ENCODE measurements at places on chromosomes 2 and 18.

GRCh38 chr2:86331384-86331783 is 6.0 kb downstream of the REEP1 start:
- DNase-seq = no peak

DNA sequence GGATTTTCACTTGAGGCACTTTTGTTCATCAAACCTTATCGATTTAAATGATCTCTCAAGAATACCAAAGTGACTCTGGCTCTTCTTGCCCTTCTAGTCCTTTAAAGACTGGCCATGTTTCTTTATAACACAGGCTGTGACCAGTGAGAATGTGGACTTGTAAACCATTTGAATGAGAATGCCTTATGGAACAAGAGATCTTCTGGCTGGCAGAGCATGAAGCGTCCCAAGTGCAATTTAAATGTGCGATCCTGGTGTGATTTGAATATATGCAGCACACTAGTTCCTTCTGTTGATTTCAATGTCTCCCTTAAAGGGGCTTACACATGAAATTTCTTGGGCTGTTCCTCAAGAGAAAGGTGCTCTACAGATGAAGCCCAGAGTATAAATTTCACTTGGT is 262.4 kb upstream of the CCDC68 start:
- no peak for DNase-seq

DNA sequence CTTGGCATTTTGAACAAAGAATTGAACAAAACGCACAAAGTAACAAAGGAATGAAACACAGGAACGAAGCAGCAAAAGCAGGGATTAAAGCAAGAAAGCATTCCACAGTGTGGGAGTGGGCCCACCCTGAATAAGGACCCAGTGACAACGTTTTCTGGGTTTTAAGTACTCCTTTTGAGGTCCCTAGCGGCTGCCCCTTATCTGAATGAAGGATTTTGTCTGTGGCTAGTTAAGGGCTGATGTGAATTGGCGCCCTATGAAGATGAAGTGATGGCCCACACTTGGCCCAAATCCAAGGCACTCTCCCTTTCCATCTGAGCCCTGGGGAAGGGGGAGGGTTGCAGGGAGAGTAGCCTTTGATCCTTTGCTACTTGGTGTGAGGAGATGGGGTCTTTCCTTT is 7.8 kb upstream of the CCDC141 start:
- DNase-seq = no peak

DNA sequence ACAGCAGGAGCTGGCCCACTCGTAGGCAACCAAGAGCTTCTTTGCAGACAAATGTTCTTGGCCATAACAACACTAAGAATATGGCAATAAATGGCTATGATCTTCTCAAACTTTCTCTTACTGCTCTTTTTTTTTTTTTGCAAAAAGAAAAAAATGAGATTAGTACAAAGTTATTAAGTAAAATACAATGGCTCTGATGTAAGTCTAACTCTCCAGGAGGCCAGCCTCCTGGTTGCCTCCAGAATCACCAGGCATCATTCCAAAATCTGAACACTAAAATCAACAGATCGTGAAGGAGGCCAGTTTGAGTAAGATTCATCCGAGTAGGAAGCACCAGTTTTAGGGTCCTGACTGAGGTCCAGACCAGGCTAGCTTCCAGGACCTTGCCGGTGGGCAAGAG is 20.8 kb upstream of the FIGN start:
- no peak for DNase-seq

- DNase-seq = no peak
These were observed 132.1 kb downstream of the SH3RF3 start for GRCh38 chr2:109260886-109261700.

- DNase-seq = peak; percentile 92
These were observed 48.5 kb downstream of the SOCS6 start for GRCh38 chr18:70337139-70337972.

DNA sequence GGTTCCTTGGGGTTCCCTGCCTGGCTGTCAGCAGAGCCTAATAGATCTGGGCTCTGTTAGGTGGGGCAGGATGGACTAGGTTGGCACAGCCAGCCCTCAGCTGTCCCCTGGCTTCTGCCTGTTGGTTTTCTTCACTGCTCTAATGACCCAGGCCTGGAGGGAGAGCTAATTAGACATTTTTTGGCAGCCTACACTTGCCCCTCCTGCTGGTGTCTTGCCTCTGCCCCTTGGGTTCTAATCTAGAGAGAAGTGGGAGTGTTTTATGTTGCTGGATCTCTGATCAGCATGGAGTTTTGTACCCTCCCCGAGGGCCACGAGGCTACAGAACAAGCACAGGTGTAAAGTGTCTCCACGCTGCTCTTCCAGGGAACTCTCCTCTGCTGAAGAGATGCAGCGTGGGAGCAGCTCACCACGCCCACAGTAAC is 199.4 kb upstream of the RASGRP3 start:
- DNase-seq = no peak

- DNase-seq = no peak
These were observed 106.7 kb upstream of the CTDP1 start for GRCh38 chr18:79572848-79573451.

DNA sequence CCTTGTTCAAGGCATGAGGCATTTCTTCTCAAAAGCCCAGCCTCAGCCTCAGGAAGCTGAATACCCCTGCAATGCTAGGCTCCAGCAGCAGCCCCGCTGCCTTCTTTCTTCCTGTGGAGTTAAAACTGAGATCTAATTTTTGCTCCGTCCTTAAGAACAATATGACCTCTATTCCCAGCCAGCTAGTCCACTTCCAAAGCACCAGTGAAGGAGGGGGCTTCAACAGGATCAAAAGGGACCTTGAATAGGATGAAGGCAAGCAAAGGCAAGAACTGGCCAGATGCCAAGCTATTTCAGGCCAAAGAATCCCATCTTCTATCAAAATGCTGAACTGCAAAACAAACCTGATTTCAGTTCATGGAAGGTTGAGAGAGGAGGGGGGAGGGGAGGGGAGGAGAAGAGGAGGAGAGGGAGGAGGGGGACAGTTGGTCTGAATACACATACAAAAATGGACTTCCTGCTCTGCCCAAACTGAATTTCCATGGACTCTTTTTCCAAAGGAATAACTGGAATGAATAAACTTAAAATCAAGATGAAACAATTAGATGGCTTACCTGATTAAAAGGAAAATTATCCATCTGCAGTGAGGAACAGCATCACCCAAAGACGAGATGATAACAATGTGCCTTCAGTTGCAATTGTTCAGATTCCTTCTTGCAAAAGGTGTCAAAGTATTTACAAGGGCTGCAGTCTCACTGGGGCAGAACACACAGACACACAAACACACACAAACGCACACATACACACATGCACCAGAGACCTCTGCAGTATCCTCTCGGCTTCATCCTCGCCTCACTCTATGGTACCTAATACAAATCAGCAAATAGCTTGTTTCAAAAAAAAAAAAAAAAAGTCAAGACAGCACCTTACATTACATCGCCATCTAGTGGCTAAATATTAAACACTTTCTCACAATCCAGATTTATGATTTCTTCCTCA is at the start of gene SCN1A:
TSS of gene SCN1A (minus strand) at position 804 of the 939 bp plus-strand sequence. CDS start 54,399 bp downstream, outside the sequence.
- peak; percentile 26 for DNase-seq

- DNase-seq = no peak
These were observed 14.1 kb upstream of the STK25 start for GRCh38 chr2:241522477-241522876.

- DNase-seq = no peak
These were observed 8.5 kb upstream of the C2orf69 start for GRCh38 chr2:199902486-199903110.

DNA sequence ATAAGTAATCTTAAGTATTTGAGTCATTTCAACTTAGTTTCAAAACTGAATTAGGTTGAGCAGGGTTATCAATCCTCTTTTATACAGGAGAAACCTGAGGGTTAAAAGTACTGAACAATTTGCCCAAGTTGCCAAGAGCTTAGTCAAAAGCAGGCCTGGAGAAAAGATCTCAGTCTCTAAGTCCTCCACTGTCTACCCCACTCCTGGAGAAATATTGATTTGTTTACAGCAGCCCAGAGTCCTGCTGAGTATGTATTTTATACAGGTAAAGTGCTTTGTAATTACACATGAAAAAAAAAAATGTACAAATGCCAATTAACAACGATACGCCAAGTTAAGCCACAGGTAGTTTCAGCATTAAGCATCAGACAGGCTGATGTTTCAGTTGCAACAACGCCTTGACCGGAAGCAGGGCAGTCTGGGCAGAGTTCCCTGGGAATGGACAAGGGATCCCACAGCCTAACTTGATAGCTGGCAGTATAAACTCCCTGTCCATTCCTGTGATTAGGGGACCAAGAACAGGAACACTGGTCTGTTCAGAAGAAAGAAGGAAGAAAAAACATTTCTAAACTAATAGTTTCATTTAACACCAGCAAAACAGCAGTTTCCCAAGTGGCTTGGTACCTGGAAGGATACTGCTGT is 132.9 kb downstream of the MYO5B start:
- DNase-seq = no peak

GRCh38 chr18:7950380-7951136 is 383.4 kb downstream of the PTPRM start:
- DNase-seq = peak; percentile 74

GRCh38 chr18:41576643-41577042 is 378.4 kb upstream of the PIK3C3 start:
- no peak for DNase-seq

DNA sequence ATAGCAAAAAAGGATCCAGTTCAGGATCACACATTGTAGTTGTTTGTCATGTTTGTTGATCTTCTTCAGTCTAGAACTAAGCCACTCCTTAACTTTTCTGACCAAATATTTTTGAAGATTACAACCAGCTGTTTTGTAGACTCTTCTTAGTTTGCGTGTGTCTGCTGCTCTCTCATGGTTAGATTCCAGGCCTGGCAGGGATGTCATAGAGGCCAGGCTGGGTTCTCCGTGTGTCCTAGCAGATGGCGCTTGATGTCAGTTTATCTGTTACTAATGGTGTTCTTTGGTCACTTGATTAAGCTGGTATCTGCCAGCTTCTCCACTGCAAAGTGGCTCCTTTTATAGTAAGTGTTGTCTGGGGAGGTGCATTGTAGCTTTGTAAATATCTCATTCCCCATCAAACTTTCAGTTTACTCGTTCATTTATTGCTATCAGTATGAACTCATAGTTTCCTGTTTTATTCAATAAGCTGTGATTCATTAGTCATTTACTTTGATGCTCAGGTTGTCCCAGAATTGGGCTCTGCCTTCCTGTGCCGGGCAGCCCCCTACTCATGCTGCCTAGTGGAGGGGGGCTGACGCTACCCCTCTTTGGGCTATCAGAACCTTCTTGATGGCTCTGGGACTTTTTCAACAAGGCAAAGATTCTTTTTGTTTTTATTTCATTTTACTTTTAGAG is 42.1 kb downstream of the GRHL1 start:
- no peak for DNase-seq

- peak; percentile 8 for DNase-seq
These were observed 26.2 kb downstream of the TTC21B start for GRCh38 chr2:165927353-165927752.

DNA sequence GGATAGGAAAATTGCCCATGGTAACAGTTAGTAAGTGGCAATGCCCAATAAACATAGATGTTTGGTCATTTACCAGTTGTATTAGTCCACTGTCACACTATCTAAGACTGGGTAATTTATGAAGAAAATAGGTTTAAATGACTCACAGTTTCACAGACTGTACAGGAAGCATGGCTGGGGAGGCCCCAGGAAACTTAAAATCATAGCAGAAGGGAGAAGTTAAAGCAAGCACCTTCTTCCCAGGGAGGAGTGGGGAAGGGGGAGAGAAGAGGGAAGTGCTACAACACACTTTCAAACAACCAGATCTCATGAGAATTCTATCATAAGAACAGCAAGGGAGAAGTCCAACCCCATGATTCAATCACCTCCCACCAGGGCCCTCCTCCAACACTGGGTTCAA is 23.4 kb downstream of the NR4A2 start:
- no peak for DNase-seq

DNA sequence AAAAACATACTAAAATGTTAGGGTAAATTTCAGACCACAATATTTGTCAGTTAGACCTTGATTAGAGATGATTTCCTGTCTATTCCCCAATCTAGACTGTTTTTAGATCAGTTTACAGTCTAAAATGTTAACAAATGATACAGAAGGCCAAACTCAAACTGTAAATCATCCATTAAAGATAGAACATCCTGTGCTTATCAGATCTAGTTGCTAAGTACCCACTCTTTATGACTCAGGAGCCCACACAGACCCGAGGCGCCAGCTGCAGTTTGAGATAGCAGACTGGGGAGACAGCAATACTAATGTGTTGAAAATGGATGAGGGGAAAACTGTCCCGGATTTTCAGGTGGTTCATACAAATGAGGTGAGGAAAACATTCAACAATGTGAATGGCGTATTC is 113.3 kb downstream of the SCG2 start:
- DNase-seq = no peak

DNA sequence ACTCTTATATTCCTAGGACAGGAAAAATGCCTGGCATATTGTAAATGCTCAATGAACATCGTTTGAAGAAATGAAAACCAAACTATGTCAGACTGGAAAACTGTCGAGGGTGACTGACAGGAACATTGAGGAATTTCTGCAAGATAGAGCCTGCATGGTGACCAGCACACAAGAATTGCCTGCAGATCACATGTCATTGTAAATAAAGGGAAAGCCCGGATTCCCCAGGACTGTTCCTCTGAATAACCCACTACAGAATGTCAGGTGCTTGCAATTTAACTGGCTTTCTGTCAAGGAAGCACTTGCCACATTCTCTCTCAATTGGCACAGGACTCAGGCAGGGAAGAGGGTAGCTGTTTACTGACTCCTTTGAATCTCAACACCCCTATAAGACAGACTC is 129.0 kb upstream of the REG3G start:
- DNase-seq = no peak

GRCh38 chr2:242011516-242011915 is 142.0 kb downstream of the RTP5 start:
- DNase-seq = no peak

DNA sequence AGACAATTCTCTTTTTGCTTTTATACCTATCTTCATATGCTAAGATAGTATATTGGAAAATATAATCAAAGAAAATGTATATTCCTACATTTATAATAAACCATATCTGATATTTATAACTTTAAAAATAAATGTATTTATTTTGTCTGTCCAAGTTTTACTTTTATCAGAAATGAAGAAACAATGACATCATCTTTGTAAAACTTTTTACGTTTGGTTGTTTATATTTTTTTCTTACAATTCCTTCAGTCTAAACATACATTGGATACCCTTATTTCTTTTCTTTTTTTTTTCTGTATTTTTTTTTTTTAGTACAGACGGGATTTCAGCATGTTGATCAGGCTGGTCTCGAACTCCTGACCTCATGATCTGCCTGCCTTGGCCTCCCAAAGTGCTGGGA is 1577.0 kb upstream of the SLC39A10 start:
- DNase-seq = no peak

- no peak for DNase-seq
These were observed 96.4 kb downstream of the EPB41L3 start for GRCh38 chr18:5447442-5447841.

DNA sequence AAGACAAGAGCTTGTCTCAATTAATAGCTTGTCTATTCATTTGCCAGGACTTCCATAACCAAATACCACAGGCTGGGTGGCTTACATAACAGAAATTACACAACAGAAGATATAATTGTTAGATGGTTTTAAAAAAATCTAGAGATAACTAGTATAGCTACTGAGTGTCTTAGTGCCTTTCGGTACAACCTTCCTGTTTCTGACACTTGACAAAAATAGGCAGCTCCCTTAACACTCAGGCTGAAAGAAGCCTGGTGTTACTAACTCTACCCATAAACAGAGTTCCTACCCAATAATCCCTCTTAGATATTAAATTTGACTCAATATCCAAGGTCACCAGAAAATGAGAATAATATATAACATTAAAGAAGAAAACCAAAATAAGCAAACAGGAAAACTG is 129.7 kb downstream of the BARD1 start:
- DNase-seq = no peak

Measured in fibroblast of skin of back (primary cell).